RPMI7951 (cell line): ENCODE measurements at places on chromosomes 1 and 21.

DNA sequence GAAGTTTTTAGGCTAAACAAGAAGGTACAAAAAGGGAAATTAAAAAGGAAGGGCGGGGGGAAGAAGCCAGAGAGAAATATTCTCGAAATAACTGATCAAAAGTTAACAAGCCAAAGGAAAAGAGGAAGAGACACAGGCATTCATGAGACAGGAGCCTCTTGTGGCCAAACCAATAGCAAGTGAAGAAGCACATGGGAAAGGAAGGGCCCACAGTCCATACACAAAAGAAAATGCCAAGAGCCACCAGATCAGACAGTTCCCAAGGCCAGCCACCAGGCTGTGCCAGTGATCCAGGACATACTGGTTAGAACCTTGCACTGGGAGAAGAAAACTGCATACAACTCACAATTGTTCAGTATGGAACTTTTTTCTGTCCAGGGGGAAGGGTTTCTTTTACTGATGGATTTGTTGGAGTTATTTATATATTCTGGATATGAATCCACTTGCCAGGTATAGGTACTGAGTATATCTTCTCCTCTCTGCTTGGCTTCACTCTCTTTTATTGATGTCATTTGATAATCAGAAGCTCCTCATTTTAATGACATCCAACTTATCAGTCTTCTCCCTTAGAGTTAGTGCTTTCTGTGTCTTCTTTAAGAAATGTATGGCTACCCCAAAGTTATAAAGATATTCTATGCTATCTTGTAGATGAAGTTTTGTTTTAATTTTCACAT is 76.8 kb downstream of the CD46 start:
- DNase-seq: peak; percentile 70

GRCh38 chr1:86259390-86259789 is 102.8 kb upstream of the COL24A1 start:
- DNase-seq: peak; percentile 49

- peak; percentile 44 for DNase-seq
These were observed 742 bp upstream of the PDE9A start for GRCh38 chr21:42652527-42653230.

- DNase-seq: no peak
These were observed 329.5 kb downstream of the SIPA1L2 start for GRCh38 chr1:232300466-232300865.

- DNase-seq: no peak
These were observed 35.8 kb upstream of the HMGB4 start for GRCh38 chr1:33828059-33828458.

GRCh38 chr1:56034222-56034621 is 545.1 kb downstream of the PLPP3 start:
- peak; percentile 51 for DNase-seq

DNA sequence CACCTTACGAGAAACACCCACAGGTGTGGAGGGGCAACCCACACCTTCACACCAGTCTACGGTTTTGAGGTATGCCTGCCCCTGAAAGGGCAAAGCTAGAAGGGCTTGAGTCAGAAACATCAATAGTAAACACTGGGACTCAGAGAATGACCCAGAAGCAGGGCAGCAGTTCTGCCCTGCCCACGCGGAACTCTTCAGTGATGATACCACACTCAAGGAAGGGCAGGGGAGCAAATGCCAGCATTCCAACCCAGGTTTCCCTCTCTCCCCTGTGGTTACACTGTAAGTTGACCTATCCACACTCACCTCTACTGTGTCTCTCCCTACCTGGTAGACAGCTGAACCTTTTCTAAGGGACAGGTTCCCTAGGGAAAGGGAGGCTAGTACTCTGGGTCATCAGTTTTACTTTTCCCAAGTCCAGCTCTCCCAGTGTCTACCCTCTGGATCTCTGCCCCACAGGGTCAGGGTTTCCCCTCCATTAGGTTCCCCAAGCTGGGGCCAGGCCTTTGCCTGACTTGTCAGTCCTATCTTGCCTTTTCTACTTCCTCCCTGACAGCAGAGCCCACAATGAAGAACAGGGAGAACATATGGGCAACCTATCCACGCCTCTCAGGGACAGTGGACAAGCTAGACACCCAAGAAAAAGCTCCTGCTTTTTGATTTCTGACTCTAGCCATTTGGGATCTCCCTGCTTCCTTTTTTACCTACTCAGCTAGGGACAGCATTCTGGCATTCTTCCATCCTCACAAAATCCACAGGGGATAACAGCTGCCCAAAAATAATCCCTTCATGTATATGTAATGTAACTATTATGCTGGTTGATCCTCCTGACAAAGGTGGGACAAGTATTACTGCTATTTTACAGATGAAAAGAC is 3.0 kb downstream of the F11R start:
- DNase-seq: no peak

DNA sequence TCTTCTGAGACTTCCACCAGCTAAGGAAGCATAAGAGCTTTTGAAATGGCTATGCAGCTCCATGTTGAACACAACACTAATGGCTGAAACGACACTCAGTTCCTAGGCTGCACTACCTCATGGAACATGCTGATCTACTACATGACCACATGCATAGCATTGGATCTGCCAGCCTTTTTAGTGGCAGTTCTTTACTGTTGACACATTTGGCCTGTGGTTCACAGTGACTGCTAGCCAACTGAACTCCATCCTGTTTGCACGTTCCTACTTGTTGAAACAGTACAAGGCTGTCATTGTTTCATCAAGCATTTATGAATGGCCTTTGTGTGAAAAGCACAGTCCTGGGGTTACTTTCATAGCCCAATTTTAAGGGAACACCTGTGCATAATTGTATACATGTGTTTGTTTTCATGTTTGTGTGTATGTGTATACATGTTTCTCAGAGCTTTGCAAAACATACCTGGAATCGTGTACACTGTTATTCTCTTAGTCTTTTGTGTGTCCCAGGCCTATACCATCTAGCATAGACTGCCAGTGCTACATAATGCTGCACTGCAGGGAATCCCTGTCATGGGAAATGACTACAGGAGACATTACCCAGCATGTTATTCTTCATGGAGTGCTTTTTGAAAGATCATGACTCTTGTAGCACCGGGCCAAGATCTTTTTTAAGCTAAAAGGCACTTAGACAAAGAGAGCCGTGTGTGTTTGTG is 179.6 kb upstream of the ESRRG start:
- peak; percentile 37 for DNase-seq

DNA sequence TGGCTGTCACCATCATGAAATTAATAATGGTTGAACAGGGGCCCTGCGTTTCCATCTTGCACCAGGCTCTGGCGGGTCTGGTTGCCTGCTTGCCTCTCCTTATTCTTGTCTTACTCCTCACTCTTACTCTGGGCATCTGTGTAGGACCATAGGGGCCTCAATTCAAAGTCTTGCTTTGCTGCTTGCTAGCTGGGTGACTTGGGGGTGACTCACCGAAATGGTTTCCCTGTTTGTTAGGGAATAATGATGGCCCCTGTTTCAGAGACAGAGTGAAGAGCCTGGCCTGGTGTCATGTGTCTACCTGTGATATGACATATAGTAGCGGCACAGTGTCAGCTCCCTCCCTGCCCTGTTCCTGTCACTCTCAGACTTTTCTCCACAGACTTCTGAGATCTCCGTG is 24.6 kb downstream of the KCNC4 start:
- DNase-seq: peak; percentile 40

DNA sequence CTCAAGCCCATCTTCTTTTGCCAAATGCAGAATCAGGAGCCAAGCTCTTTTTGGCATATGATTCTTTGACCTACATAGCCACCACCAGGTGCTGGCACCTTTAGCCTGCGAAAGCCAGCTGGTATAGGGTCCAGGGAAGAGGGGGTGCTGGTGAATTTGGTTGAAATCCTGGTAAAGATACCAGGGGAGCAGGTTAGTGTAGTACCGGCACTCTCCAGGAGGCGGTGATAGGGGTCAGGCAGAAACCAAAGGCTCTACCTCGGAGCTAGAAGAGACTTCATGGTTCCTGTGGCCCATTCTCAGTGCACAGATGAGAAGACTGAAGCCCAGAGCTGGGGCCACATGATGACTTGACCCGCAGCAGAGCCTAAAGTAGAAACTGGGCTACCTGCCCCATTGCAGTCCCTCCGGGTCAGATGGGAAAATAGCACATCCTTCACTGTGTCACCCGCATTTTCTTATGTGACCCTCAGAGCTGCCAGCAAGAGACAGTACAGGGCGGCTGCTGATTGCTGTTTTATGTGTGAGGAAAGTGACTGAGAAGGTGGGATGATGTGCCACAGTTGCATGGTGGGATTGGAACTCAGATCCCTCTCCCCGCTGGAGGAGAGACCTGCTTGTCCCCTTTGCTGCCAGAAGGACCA is 36.0 kb upstream of the IL19 start:
- peak; percentile 45 for DNase-seq

DNA sequence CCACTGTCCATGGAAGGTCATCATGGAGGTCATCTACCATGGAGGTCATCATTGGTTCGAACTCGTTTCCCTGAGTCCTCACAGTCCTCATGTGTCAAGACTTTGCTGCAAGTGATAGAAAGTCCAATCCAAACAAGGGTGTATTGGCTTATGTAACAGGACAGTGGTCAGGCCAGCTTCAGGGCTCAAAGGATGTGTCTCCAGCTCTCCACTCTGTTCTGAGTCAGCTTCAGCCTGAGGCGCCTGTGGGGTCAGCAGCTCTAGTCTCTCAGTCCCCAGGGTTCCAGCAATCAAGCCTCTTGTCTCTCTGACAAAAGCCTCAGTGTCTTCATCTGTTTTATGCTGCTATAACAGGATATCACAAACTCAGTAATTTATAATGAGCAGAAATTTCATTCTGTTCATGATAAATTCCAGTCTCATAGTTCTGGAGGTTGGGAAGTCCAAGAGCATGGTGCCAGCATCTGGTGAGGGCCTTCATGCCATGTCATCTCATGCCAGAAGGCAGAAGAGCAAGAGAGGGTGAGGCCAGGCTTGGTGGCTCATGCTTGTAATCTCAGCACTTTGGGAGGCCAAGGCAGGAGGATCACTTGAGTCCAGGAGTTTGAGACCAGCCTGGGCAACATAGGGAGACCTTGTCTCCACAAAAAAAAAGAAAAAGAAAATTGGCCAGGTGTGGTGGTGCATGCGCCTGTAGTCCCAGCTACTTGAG is 19.5 kb downstream of the A3GALT2 start:
- peak; percentile 95 for DNase-seq

GRCh38 chr1:245901037-245901436 is 606.0 kb downstream of the SMYD3 start:
- DNase-seq: no peak

DNA sequence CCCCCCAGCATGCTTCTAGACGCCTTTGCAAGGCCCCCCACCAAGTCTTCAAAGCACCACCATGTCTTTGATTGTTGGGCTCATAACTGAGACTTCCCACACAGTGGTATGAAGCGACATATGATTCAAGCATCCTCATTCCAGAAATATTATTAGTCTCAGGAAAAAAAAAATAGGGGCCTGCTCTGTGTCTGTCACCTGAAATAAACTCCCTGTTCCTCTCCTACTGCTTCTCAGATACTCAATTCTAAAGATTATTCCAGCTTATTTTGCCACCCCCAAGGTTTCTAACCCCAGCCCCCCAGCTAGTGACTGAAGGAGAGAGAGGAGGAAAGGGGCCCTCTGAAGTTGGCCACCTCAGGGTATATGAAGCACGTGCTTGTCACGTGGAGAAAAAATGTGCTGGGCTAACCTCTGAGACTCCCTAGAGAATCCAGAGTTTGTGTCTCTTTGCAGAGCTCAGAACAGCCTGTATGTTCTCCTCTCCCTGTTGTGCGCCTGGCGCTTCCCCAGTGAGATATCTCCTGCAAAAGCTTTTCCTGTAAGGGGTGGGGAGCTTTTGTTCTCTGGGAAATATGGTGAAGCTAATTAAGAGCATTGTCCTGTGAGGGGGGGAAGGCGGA is 35.9 kb upstream of the RASAL2 start:
- DNase-seq: no peak

DNA sequence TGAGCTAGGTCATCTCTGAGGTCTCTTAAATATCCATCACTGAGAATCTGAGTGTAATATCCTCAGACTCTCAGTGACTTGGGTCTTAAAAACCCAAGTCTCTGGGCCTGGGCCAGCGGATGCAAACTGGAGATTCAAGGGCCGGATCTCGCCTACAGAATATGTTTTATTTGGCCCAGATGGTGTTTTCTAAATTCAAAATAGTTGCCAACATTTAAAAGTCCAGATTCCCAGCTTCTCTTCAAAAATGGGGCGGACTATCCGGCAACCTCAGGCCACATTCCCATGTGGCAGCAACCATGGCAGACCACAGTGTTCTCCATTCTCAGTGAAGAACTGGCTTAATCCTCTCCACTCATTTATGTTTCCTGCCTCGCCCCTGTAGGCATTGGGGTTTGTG is 12.7 kb upstream of the HEYL start:
- no peak for DNase-seq

DNA sequence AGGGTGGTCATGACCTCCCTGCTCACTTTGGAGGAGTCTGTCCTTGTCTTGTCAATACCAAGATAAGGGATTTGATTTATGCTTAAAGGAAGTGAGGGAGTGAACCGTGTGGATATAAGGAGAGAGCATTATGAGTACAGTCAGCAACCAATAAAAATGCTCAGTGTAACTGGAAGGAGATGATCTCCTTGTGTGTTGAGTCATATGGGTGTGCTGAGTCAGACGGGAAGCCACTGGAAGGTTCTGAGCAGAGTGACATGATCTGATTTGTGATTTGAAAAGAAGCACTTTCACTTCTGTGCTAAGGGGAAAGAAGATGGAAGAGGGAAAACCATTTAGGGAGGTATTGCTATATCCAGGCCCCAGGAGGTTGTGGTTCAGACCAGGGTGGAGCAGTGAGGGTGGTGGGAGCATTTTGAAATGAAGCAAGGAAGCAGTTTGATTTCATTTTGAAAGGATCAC is 2.5 kb upstream of the BCL10 start:
- peak; percentile 97 for DNase-seq

GRCh38 chr1:70745199-70745598 is 302.4 kb downstream of the PTGER3 start:
- peak; percentile 2 for DNase-seq

- DNase-seq: no peak
These were observed 76.5 kb upstream of the USH2A start for GRCh38 chr1:216499581-216500272.

DNA sequence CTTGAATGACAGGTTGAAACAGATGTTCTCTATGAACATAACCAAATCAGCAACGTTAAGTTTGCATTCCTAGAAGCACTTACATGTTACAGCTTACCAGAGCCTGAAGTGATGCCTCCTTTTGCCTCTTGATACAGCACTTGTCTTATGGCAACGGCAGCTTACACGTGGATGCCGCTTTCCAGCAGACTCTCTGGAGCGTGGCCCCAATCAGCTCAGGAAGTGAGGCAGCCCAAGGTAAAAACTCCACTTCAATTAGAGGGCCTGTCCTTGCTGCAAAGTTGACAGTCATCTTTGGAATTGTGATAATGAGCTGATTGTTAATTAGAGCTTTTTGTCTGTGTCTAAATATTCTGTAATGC is 345.1 kb downstream of the RYR2 start:
- no peak for DNase-seq

DNA sequence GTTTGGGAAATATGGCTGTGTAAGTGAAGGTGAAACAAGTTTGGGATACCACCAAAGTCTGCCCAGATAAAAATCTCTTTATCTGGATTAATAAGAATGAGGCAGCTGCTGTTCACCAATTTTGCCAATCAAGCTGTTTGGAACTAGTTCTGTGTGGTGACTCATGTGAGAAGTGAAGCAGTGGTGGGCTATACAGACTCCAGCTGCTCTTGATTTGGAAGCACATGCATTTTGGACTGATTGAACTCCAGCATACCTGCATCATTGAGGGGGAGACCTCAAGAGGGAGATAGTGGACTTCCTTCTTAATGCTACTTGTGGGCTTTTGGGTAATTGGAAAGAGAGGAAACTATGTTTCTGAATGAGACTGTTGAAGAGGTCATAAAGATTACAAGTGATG is 99.2 kb upstream of the B3GALT2 start:
- no peak for DNase-seq

GRCh38 chr1:41399145-41399795 is 38.0 kb downstream of the FOXO6 start:
- DNase-seq: no peak

- no peak for DNase-seq
These were observed 125.3 kb upstream of the ERG start for GRCh38 chr21:38623552-38623951.
